ENCODE measurements at places on chromosomes 6 and 20. TPM values are rescaled to one million over a fixed set of nuclear protein-coding genes. Genes with fewer than 3 reads are reported as not detected.

DNA sequence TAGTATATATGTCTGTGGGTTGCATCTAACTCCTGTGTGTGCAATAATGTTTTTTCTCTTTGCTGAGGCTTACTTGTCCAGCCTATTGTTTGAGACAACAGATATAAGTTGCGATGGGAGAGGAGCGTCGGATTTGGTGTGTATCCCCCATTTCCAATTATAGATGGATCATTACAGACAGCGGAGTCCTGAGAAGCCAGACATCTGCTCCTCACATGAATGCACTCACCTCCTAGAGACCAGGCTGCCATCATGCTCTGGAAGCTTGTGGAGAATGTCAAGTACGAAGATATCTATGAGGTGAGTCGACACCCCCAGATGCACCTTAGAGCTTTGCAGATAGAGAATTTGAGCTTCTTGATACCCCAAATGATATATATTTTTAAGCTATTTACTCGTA lies at the start of gene TFAP2B:
TSS of gene TFAP2B (plus strand) at position 199 of the 400 bp plus-strand sequence. CDS start at position 220, 21 bp downstream.
- H3K27ac ChIP-seq, result no peak within 1 kb of the TSS
- H3K27me3 ChIP-seq, result peaks cover 53% of the 10 kb centered on the region
- H3K4me1 ChIP-seq, result peaks cover 19% of the 10 kb centered on the region
- peak within 1 kb of the TSS; percentile 24 for H3K4me3 ChIP-seq
- no peaks in the 10 kb centered on the region for H3K36me3 ChIP-seq

DNA sequence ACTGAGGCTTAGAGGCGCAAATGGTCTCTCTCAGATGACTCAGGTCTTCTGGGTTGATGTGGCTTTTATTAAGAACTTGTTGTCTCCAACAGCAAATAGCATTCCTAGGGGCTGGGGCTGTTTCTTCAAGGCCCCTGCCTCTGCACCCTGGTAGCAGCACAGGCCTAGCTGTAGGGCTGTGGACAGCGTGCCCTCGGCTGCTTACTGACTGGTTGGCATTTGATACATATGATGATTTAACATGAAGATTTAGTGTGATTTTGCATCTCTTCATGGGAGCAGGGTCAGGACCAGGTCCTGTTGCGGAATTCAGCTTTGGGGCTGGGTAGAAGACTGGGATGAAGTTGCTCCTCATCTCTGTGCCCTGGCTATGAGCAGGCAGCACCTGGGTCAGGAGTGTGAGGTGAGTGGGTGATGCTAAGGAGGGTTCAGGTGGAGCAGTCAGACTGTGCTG lies 24.3 kb upstream of the IER3 start:
- H3K27ac ChIP-seq, result peak overlapping the region; percentile 92
- no peak overlapping the region for H3K4me3 ChIP-seq
- peaks cover 22% of the 10 kb centered on the region for H3K4me1 ChIP-seq

GRCh38 chr20:64265201-64265600 lies 9.7 kb downstream of the PCMTD2 start:
- DNase-seq, result no peak
- H3K4me1 ChIP-seq, result peaks cover 12% of the 10 kb centered on the region

DNA sequence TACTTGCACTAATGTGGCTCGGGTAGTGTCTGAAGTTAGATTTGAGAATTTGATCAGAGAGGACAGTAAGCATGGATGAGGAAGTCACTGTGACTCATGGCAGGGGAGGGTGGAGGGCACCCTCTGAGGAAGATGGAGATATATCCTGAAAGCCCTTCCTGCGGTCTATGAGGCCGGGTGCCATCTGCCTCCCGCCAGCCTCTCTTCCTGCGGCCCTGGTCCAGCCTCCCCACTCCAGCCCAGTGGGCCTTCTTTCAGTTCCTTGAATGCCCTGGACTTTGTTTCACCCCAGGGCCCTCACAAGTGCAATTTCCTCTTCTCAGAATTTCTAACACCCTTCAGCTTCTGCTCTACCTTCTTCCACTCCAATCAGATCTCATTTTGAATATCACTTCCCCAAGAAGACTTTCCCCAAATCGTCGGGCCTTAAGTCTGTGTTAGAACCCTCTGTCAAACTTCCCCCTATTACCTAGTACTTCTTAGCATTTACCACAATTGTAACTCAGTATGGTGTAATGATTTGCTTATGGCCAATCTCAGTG lies 20.2 kb upstream of the TNFAIP3 start:
- H3K4me3 ChIP-seq, result no peak overlapping the region
- H3K36me3 ChIP-seq, result no peaks in the 10 kb centered on the region
- H3K27me3 ChIP-seq, result no peaks in the 10 kb centered on the region
- H3K27ac ChIP-seq, result no peak overlapping the region

DNA sequence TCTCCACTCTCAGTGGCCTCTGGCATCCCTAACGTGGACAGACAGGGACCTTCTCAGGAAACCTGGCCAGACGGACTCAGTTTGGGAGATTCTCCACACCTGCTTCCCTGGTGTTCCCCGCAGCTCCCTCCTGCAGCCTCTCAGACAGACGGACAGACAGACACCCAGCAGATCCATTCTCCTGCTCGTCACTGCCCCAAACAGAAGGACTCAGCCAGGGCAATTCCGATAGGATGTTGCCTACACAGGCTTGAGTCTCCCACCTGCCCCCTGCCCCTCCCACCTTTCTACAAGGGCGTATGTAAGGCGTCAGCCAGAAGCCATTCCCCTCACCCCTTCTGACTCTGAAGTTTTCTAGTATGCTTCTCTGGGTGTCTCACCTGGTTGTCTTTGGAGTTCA lies 428 bp downstream of the CCM2L start:
- H3K27me3 ChIP-seq, result peaks cover 5% of the 10 kb centered on the region
- no peaks in the 10 kb centered on the region for H3K36me3 ChIP-seq
- DNase-seq, result no peak

DNA sequence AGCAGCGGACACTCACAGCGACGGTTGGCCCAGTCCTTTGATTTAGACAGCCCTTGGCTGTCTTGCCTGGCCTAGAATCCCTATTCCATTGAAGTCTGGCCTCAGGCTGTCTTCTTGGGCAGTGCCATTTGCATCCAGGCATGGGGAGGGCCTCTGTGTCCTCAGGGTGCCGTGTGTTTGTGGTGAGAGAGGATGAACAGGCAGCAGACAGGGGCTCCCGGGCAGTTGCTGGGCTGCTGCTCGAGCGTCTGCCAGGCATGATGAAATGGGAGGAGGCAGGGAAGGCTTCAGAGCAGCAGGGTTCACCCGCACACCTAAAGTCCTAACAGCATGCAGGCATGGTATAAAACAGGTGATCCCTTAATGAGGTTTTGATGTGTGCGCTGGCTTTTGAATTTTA lies 126.9 kb downstream of the SOBP start:
- H3K27ac ChIP-seq, result no peak overlapping the region
- no peaks in the 10 kb centered on the region for H3K27me3 ChIP-seq
- no peaks in the 10 kb centered on the region for H3K36me3 ChIP-seq
- no peaks in the 10 kb centered on the region for H3K4me1 ChIP-seq
- H3K4me3 ChIP-seq, result no peak overlapping the region
- no peak for DNase-seq

GRCh38 chr6:125948455-125948854 lies 8.1 kb upstream of the HINT3 start:
- no peak for DNase-seq
- no peaks in the 10 kb centered on the region for H3K27me3 ChIP-seq
- H3K27ac ChIP-seq, result no peak overlapping the region

- H3K4me3 ChIP-seq, result no peak overlapping the region
- no peak for DNase-seq
- H3K4me1 ChIP-seq, result no peaks in the 10 kb centered on the region
- H3K27me3 ChIP-seq, result no peaks in the 10 kb centered on the region
- H3K27ac ChIP-seq, result peak overlapping the region; percentile 79
Observed at GRCh38 chr6:84688141-84688873, 76.1 kb downstream of the TBX18 start.

DNA sequence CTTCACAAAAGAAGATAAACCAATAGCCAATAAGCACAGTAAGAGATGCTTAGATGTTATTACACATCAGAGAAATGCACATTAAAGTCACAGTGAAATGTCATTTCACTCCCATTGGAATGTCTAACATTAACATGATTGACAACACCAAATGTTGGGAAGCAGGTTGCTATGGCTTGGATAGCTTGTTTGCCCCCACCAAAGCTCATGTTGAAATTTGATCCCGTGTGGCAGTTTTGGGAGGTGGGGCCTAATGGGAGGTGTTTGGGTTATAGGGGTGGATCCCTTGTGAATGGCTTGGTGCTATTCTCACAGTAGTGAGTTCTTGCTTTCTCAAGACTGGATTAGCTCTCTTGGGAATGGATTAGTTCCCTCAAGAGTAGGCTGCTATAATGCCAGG lies 44.8 kb downstream of the MRAP2 start:
- no peaks in the 10 kb centered on the region for H3K36me3 ChIP-seq
- H3K27ac ChIP-seq, result no peak overlapping the region
- no peak overlapping the region for H3K4me3 ChIP-seq
- no peaks in the 10 kb centered on the region for H3K4me1 ChIP-seq

GRCh38 chr6:165880686-165881085 lies 217.6 kb upstream of the PDE10A start:
- peak overlapping the region; percentile 8 for H3K27ac ChIP-seq
- no peaks in the 10 kb centered on the region for H3K27me3 ChIP-seq
- H3K4me1 ChIP-seq, result peaks cover 45% of the 10 kb centered on the region
- no peak for DNase-seq
- no peaks in the 10 kb centered on the region for H3K36me3 ChIP-seq
- no peak overlapping the region for H3K4me3 ChIP-seq

DNA sequence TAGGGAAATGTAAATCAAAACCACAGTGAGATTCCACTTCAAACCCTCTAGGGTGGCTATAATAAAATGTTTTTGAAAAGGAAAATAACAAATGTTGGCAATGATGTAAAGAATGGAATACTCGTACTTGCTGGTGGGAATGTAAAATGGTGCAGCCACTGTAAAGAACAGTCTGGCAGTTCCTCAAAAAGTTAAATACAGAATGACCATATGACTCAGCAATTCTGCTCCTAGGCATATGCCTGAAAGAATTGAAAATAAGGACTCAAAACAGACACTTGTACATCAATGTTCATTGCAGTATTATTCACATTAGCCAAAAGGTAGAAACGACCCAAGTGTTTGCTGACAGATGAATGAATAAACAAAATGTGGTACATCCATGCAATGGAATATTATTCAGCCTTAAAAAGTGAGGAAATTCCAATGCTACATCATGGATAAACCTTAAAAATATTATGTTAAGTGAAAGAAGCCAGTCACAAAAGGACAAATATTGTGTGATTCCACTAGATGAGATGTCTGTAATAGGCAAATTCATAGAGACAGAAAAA lies 10.2 kb upstream of the RNF114 start:
- H3K4me1 ChIP-seq, result peaks cover 10% of the 10 kb centered on the region
- DNase-seq, result no peak
- H3K4me3 ChIP-seq, result no peak overlapping the region
- H3K27me3 ChIP-seq, result no peaks in the 10 kb centered on the region
- H3K36me3 ChIP-seq, result no peaks in the 10 kb centered on the region

- H3K36me3 ChIP-seq, result peaks cover 18% of the 10 kb centered on the region
- H3K27me3 ChIP-seq, result no peaks in the 10 kb centered on the region
- H3K27ac ChIP-seq, result peak overlapping the region; percentile 39
- DNase-seq, result no peak
- peaks cover 18% of the 10 kb centered on the region for H3K4me1 ChIP-seq
Observed at GRCh38 chr20:3669710-3670367, 6.6 kb upstream of the GFRA4 start.

GRCh38 chr6:34249469-34250261 lies 859 bp upstream of the SMIM29 start:
- H3K36me3 ChIP-seq, result no peaks in the 10 kb centered on the region
- peak overlapping the region; percentile 74 for H3K4me3 ChIP-seq
- peak; percentile 59 for DNase-seq
- H3K27me3 ChIP-seq, result no peaks in the 10 kb centered on the region
- no peaks in the 10 kb centered on the region for H3K4me1 ChIP-seq
- H3K27ac ChIP-seq, result peak overlapping the region; percentile 89

DNA sequence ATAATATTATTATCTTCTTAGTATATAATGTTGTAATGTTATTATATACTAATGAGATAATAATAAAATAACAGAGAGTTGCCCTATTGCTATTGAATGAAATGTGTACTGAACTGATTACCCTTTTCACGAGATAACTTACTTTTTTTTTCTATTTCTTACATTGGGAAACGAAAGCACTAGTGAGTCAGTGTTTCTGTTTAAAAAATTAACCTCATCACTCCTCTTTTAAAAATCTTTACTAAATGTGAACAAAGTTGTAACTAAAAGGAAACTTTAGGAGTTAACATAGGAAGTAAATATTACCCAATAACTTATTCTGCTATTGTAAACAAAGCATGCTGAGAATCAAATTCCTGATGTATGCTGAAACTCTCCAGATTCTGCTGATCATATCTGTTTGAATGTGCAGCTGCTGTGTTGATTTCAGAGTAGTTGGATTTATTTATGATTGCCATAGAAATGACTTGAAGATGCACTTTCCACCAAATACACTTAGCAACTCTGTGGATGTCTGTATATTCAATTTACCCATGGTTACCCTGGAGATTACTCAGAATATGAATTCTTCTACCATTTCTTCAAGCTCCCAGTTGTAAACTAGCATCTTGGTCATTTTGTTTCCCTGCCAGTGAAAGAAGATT lies 523.4 kb downstream of the TENT5A start:
- H3K4me1 ChIP-seq, result peaks cover 6% of the 10 kb centered on the region
- H3K27ac ChIP-seq, result no peak overlapping the region
- H3K27me3 ChIP-seq, result no peaks in the 10 kb centered on the region
- DNase-seq, result no peak

GRCh38 chr6:34593701-34594100 lies 37.6 kb upstream of the SPDEF start:
- H3K27me3 ChIP-seq, result no peaks in the 10 kb centered on the region
- H3K36me3 ChIP-seq, result no peaks in the 10 kb centered on the region
- DNase-seq, result peak; percentile 25
- H3K4me3 ChIP-seq, result no peak overlapping the region

DNA sequence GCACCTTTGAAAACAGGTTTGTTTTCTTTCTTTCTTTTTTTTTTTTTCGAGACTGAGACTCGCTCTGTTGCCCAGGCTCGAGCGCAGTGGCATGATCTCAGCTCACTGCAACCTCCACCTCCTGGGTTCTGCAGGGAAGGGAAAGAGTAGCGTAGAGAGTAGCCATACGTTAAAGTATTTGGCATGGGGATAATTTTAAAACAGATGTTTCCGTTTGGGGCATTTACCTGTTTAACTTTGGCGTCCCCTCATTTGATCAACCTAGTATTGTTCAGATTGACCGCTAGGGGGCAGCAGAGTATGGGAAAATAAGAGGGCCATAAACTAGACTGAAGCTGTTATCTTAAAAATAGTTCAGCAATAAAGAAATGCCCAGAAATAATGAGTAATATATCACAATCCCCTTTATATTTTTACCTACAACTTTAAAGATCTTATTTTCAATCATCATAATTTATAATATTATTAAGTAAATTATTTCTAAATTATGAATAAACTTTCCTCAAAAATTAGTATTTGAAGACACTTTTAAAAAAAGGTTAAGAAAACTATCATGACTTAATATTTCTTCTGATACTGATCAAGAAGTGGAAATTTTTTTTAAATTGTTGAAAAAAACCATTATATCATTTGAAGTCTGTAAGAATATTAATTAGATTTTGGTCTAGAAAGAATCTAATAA lies 7.6 kb upstream of the TAAR9 start:
- no peak overlapping the region for H3K4me3 ChIP-seq
- DNase-seq, result peak; percentile 66
- no peaks in the 10 kb centered on the region for H3K36me3 ChIP-seq
- H3K27ac ChIP-seq, result no peak overlapping the region
- no peaks in the 10 kb centered on the region for H3K4me1 ChIP-seq

Gene SCGN
- total RNA-seq, result 13.6 TPM

Gene METTL24
- total RNA-seq, result 41.3 TPM

Gene SLC22A3
- total RNA-seq, result 26.3 TPM

Gene RSPO3
- 17.4 TPM for total RNA-seq

Gene TRERF1
- 5.7 TPM for total RNA-seq

Gene MAP3K7
- 23.5 TPM for total RNA-seq

Gene YWHAB
- total RNA-seq, result 80.3 TPM

Gene BPIFB6
- not detected for total RNA-seq

Gene GFRAL
- total RNA-seq, result not detected

Gene CCM2L
- 3.4 TPM for total RNA-seq

Gene FLRT3
- 9.6 TPM for total RNA-seq

Gene CST5
- total RNA-seq, result not detected

Gene MOXD1
- total RNA-seq, result 20.8 TPM

Data from sigmoid colon (tissue), 7 donors.